Upper lobe of left lung (tissue), 6 donors: ENCODE measurements at places on chromosomes 5 and 9. TPM values are rescaled to one million over a fixed set of nuclear protein-coding genes. Genes with fewer than 3 reads are reported as not detected.

TNFSF15 gene
- total RNA-seq: 5.9 TPM

CDK9 gene
- 130 TPM for total RNA-seq

STC2 gene
- total RNA-seq: 10.9 TPM

DNA sequence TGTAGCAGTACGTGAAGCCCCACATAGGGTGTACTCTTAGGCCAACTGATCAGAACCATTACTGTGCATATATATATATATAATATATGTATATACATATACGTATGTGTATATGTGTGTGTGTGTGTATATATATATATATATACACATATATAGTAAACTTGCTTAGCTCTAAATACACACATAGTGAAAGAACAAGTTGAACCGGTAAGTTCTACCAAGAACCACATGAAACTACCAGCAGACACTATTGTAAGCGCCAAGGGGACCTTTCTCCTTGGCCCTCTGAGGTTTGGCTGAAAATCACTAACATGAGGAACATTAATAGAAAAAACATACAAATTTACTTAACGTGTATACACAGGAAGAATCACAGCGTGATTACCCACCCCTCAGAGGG is 1.8 kb upstream of the TARS1 start:
- no peaks in the 10 kb centered on the region for H3K36me3 ChIP-seq
- no peaks in the 10 kb centered on the region for H3K27me3 ChIP-seq
- H3K4me3 ChIP-seq: no peak overlapping the region
- peaks cover 30% of the 10 kb centered on the region for H3K4me1 ChIP-seq

- H3K27ac ChIP-seq: no peak overlapping the region
- no peak for DNase-seq
- no peaks in the 10 kb centered on the region for H3K27me3 ChIP-seq
- peaks cover 6% of the 10 kb centered on the region for H3K4me1 ChIP-seq
- H3K4me3 ChIP-seq: no peak overlapping the region
Observed at GRCh38 chr9:129221979-129222635, 44.0 kb upstream of the IER5L start.
